ENCODE measurements at places on chromosomes 2 and 18.

DNA sequence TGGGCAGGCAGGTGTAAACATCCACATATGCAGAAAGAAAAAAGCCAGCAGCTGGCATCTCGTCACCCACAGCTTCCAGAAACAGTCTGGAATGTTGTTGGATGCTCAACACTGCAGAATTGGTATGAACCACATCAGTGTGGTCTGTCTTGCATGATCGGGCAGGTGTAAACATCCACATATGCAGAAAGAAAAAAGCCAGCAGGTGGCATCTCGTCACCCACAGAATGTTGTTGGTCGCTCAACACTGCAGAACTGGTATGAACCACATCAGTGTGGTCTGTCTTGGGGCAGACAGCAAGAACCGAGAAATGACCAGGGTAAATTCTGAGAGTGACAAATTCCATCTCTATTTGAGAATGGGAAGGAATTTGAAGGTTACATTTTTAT is 39.6 kb downstream of the DOCK10 start:
- no peak for DNase-seq

DNA sequence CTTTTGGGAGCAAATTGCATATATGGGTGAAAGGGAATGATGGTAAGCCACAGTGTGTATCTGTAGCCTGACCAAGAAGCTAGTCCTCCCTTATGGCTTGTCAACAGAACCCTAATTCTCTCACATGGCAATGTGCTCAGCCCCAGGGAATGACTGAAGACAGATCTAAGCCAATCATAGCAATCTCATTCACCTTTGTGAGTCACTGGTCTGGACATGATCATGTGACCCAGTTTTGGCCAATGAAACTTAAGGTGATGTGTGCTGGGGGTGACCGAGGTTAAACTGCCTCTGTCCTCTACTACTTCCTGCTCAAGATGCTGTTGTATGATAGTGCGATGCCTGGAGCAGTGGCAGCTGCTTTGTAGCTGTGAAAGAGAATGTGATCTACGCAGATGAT is 491.2 kb upstream of the HS6ST1 start:
- DNase-seq = no peak

DNA sequence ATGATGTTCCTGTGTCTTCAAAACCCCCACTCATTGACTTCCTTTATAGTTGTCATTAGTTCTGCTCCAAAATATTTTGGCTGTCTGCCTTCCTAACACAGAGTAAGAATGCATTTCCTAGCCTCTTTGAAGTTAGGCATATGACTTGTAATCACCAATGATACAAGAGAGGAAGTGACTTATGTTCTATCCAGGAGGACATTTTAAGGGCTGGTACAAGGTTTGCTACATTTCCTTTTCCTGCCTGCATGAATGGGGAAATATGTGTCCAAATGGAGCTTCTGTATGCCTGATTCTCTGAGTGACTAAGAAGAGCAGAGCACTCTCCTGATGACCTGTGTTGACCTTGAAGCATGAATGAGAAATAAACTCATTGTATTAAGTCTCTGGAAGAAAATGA is 115.1 kb downstream of the PLCL1 start:
- DNase-seq = no peak

GRCh38 chr2:176124947-176125771 is 2.6 kb downstream of the HOXD9 start:
- no peak for DNase-seq

DNA sequence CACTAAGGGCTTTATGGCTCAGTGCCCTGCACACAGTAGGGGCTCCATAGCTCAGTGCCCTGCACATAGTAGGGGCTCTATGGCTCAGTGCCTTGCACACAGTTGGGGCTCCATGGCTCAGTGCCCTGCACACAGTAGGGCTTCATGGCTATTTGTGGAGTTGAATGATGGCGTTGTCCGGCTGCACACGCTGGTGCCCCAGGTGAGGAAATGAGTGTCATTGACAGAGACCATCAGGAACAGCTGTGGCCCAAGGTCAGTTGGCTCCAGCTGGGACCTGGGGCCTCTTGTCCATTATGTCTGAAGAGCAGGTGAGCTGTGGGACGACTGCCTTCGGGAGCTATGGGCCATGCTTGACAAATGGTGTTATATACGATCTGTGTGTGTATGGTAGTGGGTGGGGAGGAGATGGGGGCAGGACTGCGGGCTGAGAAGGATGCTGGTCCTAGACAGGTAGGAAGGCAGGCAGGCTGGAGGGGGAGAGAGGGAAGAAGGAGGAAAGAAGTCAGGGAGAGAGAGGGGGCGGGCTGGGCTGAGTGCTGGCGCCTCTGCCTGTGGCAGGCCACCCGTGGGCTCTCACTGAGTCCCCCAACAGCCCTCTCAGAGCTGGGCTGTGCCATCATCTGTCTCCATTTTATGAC is 130.6 kb downstream of the CLIP4 start:
- DNase-seq = no peak

GRCh38 chr2:173955004-173955403 is 10.2 kb downstream of the SP3 start:
- no peak for DNase-seq

DNA sequence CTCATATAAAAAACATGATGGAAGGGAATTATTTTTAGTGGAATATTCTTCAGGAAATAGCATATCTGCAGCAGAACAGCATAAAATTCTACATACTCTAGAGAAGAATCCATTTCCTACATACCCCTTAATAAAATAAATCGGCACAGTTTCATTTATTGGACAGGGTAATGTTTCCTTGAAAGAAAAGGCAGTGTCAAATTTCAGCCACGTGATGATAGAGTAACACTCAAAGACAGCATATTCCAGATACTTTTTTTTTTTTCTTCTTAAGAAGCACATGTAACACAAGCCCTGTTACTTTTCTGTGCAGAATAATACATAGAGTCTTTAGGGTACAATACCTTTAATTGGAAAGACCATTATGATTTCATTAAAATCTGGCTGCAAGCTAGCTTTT is 204.4 kb downstream of the SRBD1 start:
- no peak for DNase-seq

- no peak for DNase-seq
These were observed 24.9 kb downstream of the HTR2B start for GRCh38 chr2:231099918-231100317.

Data from stimulated activated naive CD4-positive, alpha-beta T cell treated with Interleukin-2 at 50 U/mL for 16 hours (primary cell).